ENCODE measurements at places on chromosomes 5 and 9. TPM values are rescaled to one million over a fixed set of nuclear protein-coding genes. Genes with fewer than 3 reads are reported as not detected.

GRCh38 chr5:164341056-164341619 is 835.7 kb downstream of the MAT2B start:
- no peaks in the 10 kb centered on the region for H3K36me3 ChIP-seq
- no peaks in the 10 kb centered on the region for H3K27me3 ChIP-seq
- DNase-seq, result no peak
- H3K4me3 ChIP-seq, result no peak overlapping the region
- no peak overlapping the region for H3K27ac ChIP-seq
- peaks cover 19% of the 10 kb centered on the region for H3K4me1 ChIP-seq

- no peak overlapping the region for H3K4me3 ChIP-seq
- DNase-seq, result no peak
- H3K27ac ChIP-seq, result no peak overlapping the region
- H3K4me1 ChIP-seq, result no peaks in the 10 kb centered on the region
Measured at GRCh38 chr9:134230942-134231325, 66.6 kb upstream of the RNU6ATAC start.

Gene FLT4
- total RNA-seq, result 2.0 TPM

DNA sequence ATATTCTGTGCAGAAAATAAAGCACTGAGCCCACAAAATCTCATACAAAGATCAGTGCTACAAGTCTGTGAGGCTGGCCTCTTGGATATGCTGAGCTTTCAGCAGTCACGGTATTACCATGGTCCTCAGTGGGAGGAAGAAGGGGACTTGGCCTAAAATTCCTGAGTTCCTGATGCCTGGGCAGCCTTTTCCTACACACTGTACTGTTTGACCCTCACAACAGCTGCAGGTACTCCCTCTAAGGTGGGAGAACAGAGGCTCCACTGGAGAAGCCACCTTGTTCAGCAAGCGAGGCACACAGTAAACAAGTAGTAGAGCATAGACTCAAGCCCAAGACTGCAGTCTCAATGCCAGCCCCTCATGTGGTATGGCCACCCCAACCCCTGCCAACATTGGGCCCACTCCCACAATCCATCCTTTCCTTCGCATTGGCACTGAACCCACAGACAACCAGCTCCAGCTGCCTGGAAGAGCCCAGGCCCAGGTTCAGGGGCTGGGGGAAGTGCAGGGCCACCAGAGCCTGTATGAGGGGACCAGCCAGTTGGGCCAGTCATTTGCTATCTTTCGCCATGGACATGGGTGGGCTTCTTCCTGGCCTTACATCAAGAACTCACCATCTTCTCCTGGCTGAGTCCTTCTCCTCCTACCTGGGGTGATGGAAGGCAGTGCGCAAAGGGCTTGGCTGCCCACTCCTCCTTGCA is 14.3 kb downstream of the ACSL6 start:
- DNase-seq, result no peak
- H3K4me3 ChIP-seq, result no peak overlapping the region
- H3K27me3 ChIP-seq, result peaks cover 12% of the 10 kb centered on the region
- H3K4me1 ChIP-seq, result peaks cover 37% of the 10 kb centered on the region
- peak overlapping the region; percentile 2 for H3K27ac ChIP-seq

Gene IQGAP2
- 17.2 TPM for total RNA-seq

GRCh38 chr9:137407590-137408300 is 15.2 kb downstream of the EXD3 start:
- H3K4me3 ChIP-seq, result no peak overlapping the region
- DNase-seq, result no peak
- H3K36me3 ChIP-seq, result no peaks in the 10 kb centered on the region

- no peaks in the 10 kb centered on the region for H3K4me1 ChIP-seq
- no peak overlapping the region for H3K27ac ChIP-seq
- H3K4me3 ChIP-seq, result no peak overlapping the region
- no peaks in the 10 kb centered on the region for H3K27me3 ChIP-seq
Measured at GRCh38 chr5:81417052-81417451, 23.1 kb upstream of the ACOT12 start.

Gene PCDHB5
- 29.4 TPM for total RNA-seq

- DNase-seq, result no peak
- H3K36me3 ChIP-seq, result no peaks in the 10 kb centered on the region
- H3K4me1 ChIP-seq, result no peaks in the 10 kb centered on the region
Measured at GRCh38 chr5:6342689-6343315, 35.5 kb downstream of the MED10 start.

DNA sequence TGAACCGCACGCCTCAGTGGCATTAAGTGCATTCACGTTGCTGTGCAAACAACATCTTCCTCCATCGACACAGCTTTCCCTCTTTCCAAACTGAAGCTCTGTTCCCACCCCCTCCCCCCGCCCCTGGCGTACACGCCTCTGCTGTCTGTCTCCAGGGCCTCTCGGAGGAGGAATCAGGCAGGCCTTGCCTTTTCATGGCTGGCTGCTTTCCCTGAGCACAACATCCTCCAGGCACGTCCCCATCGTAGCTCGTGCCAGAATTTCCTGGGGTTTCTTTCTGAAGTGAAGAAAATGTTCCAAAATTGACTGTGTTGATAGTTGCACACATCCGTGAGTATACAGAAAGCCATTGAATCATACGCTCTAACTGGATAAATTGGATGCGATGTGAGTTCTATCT is 22.3 kb upstream of the TMEM250 start:
- H3K4me1 ChIP-seq, result peaks cover 2% of the 10 kb centered on the region
- H3K4me3 ChIP-seq, result no peak overlapping the region
- peaks cover 4% of the 10 kb centered on the region for H3K27me3 ChIP-seq
- DNase-seq, result no peak

- H3K27ac ChIP-seq, result no peak overlapping the region
- H3K4me3 ChIP-seq, result no peak overlapping the region
- no peaks in the 10 kb centered on the region for H3K4me1 ChIP-seq
Measured at GRCh38 chr9:91741522-91741921, 208.5 kb downstream of the ROR2 start.

GRCh38 chr9:13430368-13431221 is 151.1 kb upstream of the MPDZ start:
- peak overlapping the region; percentile 31 for H3K27ac ChIP-seq
- peaks cover 7% of the 10 kb centered on the region for H3K4me1 ChIP-seq
- DNase-seq, result no peak
- H3K27me3 ChIP-seq, result peaks cover 17% of the 10 kb centered on the region
- H3K36me3 ChIP-seq, result no peaks in the 10 kb centered on the region
- H3K4me3 ChIP-seq, result no peak overlapping the region

Gene ERMP1
- total RNA-seq, result 21.2 TPM

Gene AUH
- 24.9 TPM for total RNA-seq

GRCh38 chr5:108917596-108917995 is 169.9 kb downstream of the FER start:
- no peak for DNase-seq
- peaks cover 12% of the 10 kb centered on the region for H3K4me1 ChIP-seq
- H3K4me3 ChIP-seq, result no peak overlapping the region

DNA sequence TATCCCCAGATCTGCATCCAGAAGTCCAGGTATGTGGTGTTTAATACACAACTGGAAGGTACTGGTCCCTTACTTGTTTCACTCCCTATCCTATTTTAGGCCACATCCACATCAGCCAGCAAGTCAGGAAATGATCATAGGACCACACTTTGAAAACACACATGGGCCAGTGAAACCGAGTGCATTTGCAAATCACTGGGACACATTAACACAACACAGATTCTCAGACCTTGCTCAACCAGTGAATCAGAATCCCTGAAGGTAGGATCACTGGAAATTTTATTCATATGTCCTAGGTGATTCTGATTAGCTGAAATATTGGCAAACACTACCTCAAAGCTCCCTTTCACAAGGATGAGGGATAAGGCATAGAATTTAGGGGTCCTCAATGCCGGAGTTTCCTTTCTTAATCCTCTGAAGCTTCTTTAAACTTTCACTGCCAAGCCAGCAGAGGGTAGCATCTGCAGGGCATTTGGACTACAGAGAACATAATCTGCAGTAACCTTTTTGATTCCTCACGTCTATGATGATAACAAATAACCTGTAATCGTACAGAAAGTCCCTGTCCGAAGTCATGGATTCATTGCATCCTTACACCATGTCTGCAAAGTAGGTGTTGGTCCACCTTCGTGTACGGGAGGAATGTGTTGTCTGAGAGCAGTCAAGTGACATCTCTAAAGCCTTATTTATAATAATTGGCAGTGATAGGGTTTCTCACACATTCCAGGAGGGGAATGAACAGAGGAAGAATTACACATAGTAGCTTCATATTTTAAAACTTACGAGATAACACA is 11.0 kb upstream of the ABLIM3 start:
- peaks cover 38% of the 10 kb centered on the region for H3K27me3 ChIP-seq
- H3K27ac ChIP-seq, result no peak overlapping the region
- peaks cover 6% of the 10 kb centered on the region for H3K4me1 ChIP-seq
- no peak overlapping the region for H3K4me3 ChIP-seq

DNA sequence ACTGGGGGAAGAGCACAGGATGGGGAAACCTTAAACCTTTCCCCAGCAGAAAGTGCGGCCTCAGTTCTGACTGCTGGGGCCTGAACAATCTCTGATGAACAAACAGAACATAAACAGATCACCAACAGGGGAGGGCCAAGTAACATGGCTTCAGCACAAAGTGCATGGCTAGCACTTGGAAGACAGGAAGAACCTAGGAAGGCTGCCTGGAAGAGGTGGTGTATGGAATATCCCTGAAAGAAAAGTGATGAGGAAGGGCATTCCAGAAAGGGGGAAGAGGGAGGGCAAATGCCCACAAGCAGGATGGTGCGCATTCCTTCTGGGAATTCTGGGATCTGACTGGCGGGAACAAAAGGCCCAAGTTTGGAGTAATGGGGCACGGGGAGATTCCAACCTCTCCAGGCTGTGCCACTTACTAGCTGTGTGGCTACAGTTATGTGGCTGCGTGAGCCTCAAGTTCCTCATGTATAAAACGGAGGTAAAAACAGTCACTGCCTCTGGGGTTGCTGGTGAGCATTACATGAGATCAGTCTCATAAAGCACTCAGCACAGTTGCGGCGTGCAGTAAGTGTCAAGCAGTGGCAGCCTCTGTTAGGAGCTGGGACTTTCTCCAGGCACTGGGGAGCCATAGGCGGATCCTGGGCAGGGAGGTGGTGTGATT is 1.6 kb downstream of the PDGFRB start:
- DNase-seq, result no peak
- no peaks in the 10 kb centered on the region for H3K36me3 ChIP-seq
- H3K4me3 ChIP-seq, result no peak overlapping the region
- peaks cover 3% of the 10 kb centered on the region for H3K4me1 ChIP-seq
- peaks cover 33% of the 10 kb centered on the region for H3K27me3 ChIP-seq

DNA sequence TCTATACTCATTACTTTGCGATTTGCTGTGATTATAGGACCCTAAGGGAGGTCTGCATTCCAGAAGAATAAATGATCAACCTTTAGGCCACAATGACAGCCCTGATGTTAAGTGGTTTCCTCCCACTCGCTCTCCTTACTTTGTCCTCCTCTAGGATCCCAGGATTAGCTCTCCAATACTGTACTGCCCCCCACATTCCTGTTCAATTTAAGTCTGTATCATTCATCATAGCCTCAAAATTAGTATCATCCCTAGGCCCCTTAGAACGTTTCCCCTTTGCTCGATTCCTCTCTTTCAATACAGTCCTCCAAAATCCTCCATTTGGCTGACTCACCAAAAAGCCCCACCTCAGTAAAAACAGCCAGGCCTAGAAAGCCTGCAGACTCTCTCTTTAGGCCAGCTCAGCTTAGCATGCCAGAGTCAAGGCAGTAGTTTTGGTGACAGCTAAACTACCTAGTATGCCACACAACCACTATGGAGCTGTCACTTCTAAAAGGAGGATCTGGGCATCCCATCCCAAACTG is 24.4 kb downstream of the RNF145 start:
- H3K27me3 ChIP-seq, result no peaks in the 10 kb centered on the region
- no peak overlapping the region for H3K4me3 ChIP-seq
- peak overlapping the region; percentile 49 for H3K27ac ChIP-seq

GRCh38 chr5:453725-454481 is 10.9 kb downstream of the EXOC3 start:
- H3K27ac ChIP-seq, result no peak overlapping the region
- H3K4me1 ChIP-seq, result no peaks in the 10 kb centered on the region
- peaks cover 53% of the 10 kb centered on the region for H3K36me3 ChIP-seq
- no peak for DNase-seq
- no peaks in the 10 kb centered on the region for H3K27me3 ChIP-seq

Gene ZNF462
- total RNA-seq, result 102 TPM

Gene LCN10
- not detected for total RNA-seq

DNA sequence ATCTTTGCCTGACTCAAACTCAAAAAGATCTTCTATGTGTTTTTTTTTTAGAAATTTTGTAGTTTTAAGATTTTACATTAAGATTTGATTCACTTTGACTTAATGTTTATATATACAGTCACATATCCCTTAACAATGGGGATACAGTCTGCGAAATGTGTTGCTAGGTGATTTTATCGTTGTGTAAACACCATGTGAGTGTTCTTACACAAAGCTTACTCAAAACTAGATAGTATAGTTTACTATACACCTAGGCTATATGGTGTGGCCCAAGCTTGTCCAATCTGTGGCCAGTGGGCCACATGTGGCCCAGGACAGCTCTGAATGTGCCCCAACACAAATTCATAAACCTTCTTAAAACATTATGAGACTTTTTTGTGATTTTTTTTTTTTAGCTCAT is 131.9 kb downstream of the CWC27 start:
- no peaks in the 10 kb centered on the region for H3K4me1 ChIP-seq
- H3K27me3 ChIP-seq, result no peaks in the 10 kb centered on the region
- no peak overlapping the region for H3K4me3 ChIP-seq

GRCh38 chr5:176862330-176862995 is 36.7 kb downstream of the HK3 start:
- H3K4me3 ChIP-seq, result no peak overlapping the region
- H3K36me3 ChIP-seq, result no peaks in the 10 kb centered on the region
- no peak for DNase-seq
- H3K4me1 ChIP-seq, result peaks cover 18% of the 10 kb centered on the region
- H3K27ac ChIP-seq, result no peak overlapping the region

- H3K36me3 ChIP-seq, result no peaks in the 10 kb centered on the region
- no peak overlapping the region for H3K27ac ChIP-seq
- no peak overlapping the region for H3K4me3 ChIP-seq
- DNase-seq, result no peak
- H3K27me3 ChIP-seq, result no peaks in the 10 kb centered on the region
- H3K4me1 ChIP-seq, result no peaks in the 10 kb centered on the region
Measured at GRCh38 chr5:62167561-62168057, 138.4 kb upstream of the KIF2A start.

- H3K27me3 ChIP-seq, result peaks cover 15% of the 10 kb centered on the region
- no peak for DNase-seq
- no peak overlapping the region for H3K27ac ChIP-seq
- no peaks in the 10 kb centered on the region for H3K36me3 ChIP-seq
- H3K4me3 ChIP-seq, result no peak overlapping the region
Measured at GRCh38 chr9:135565141-135565628, 3.6 kb downstream of the PAEP start.

Gene FCN2
- not detected for total RNA-seq

GRCh38 chr9:36126016-36126730 is 10.4 kb upstream of the GLIPR2 start:
- H3K27ac ChIP-seq, result no peak overlapping the region
- H3K4me3 ChIP-seq, result no peak overlapping the region
- H3K27me3 ChIP-seq, result peaks cover 9% of the 10 kb centered on the region
- H3K4me1 ChIP-seq, result no peaks in the 10 kb centered on the region
- H3K36me3 ChIP-seq, result peaks cover 10% of the 10 kb centered on the region

GRCh38 chr9:93665128-93665636 is 88.8 kb downstream of the PHF2 start:
- no peak for DNase-seq
- peaks cover 6% of the 10 kb centered on the region for H3K36me3 ChIP-seq
- H3K27ac ChIP-seq, result no peak overlapping the region
- H3K27me3 ChIP-seq, result no peaks in the 10 kb centered on the region
- no peak overlapping the region for H3K4me3 ChIP-seq

- no peak overlapping the region for H3K4me3 ChIP-seq
- H3K4me1 ChIP-seq, result peaks cover 8% of the 10 kb centered on the region
- H3K27me3 ChIP-seq, result no peaks in the 10 kb centered on the region
- no peak for DNase-seq
- H3K27ac ChIP-seq, result no peak overlapping the region
Measured at GRCh38 chr5:42767491-42768105, 11.0 kb downstream of the CCDC152 start.
